ENCODE measurements at places on chromosomes 4 and X.
A peak's percentile ranks its signal among the peaks of the same experiment; 100 is the strongest.

DNA sequence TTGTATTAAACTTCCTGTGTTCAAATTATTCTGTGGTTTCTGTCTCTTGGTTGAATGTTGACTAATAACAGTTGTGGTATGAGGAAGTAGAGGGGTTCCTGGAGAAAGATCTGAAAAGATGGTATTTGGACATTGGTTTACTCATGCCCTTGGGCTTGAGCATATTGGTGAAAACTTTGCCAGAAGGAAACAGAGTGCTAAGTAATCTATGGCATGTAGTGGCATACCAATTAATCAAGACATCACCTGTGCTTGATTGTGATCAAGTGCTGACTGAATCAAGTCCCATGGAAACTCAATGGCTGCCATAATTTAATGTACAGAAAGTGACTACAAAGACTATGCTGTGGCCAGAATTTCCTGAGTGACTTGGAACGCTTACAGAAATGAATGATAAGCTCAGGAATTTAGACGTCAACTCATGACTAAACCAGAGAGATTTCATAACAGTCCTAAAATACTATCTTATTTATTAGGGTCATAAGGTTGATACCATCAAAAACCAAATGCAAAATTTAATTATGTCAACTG, 2062.9 kb downstream of the ARAP2 start:
- DNase-seq = peak; percentile 90

- DNase-seq = no peak
Observed at GRCh38 chr4:16652732-16653305, 245.6 kb downstream of the LDB2 start.

- DNase-seq = no peak
Observed at GRCh38 chrX:39843318-39843717, 254.4 kb downstream of the BCOR start.

- no peak for DNase-seq
Observed at GRCh38 chr4:184838249-184839074, 12.7 kb upstream of the ACSL1 start.

GRCh38 chr4:6812766-6813165, 30.2 kb downstream of the KIAA0232 start:
- no peak for DNase-seq

DNA sequence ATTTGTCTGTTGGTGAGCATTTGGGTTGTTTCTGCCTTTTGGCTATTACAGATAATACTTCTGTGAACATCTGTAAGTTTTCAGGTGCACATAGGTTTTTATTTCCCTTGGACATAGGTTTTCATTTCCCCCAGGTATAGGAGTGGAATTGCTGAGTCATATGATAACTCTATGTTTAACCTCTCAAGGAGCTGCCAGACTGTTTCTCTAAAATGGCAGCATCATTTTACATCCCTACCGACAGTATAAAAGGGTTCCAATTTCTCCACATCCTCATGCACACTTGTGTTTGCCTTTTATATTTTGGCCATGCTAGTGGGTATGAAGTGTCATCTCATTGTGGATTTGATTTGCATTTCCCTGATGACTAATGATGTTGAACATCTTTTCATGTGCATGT, 53.5 kb downstream of the TMEM164 start:
- DNase-seq = no peak

DNA sequence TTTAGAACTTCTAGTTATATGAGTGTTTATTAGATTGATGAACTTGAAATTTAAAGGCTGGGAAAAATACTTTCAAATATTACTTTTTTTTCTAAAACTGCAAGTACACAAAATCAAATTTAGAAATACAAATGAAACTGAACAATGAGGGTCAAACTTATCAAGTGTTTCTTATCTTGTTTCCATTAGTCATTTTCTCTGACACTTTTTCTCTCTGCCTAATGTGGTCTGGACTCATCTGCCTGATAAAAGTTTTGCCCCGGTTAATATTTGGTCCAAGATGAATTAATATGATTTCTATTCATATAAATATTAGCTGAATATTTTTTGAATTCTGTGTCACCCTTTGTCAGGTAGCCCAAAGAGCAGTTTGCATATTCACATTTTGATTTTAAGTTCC, 8.7 kb upstream of the HPGDS start:
- DNase-seq = no peak

GRCh38 chr4:127069675-127070074, 563.1 kb upstream of the INTU start:
- DNase-seq = no peak

GRCh38 chrX:130691576-130691975, 211.4 kb downstream of the ENOX2 start:
- DNase-seq = no peak

GRCh38 chrX:73855546-73855945, 292.5 kb downstream of the CHIC1 start:
- DNase-seq = peak; percentile 72

GRCh38 chrX:153727123-153727931, 2.7 kb downstream of the ABCD1 start:
- peak; percentile 9 for DNase-seq

DNA sequence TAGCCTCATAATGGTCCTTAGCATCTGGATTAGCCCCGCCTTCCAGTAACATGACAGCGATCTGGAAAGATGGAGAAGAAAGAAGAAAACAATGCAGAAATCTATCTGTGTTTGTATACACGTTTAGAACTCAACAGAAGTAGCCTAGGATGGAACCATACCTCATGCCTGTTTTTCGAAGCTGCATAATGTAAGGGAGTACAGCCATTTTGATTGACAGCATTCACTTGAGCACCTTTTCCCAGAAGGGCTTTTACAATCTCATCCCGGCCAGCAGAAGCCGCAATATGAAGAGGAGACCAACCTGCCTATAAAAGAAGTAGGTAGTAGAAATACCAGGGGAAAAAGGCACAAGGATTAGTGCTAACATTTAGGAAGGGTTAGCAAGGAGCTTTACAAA, 3.5 kb downstream of the PSMD10 start:
- no peak for DNase-seq

DNA sequence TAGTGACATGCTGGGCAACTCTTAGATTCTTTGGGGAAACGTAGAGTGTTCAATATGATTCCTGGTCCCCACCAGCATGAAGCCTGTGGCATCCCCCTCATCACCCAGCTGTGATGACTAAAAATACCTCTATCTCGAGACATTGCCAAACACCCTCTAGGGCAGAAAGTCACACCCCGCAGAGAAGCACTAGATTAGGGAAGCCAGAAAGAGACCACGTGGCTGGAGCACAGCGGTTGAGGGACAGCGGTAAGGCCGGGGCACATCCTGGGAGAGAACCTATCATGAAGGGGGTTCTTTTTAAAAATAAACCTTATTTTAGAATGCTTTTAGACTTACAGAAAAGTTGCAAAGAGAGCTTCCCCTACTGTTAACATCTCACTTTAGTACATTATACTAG, 11.0 kb downstream of the FAT1 start:
- no peak for DNase-seq

GRCh38 chr4:181870326-181870725, 372.9 kb upstream of the TENM3 start:
- peak; percentile 31 for DNase-seq

DNA sequence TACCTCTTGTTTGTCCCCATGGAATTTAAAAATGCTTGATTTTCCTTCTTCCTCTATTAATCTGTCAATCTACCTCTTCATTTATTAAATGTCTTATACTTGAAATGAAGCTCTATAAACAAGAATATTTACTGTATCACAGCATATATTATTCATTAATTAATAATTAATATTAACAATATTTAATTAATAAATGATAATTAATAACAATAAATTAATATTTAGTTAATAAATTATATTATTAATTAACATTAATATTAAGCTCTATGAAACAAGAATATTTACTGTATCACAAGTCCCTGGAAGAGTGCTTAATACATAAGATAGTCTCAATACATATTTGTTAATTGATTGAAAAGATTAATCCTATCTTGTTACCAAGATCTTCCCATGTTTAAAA, 306.6 kb downstream of the STPG2 start:
- no peak for DNase-seq

GRCh38 chr4:7673121-7673520, 238.4 kb upstream of the PSAPL1 start:
- peak; percentile 37 for DNase-seq

- no peak for DNase-seq
Observed at GRCh38 chrX:78624426-78624825, 34.7 kb downstream of the RTL3 start.

GRCh38 chr4:113834298-113834697, 72.8 kb upstream of the CAMK2D start:
- DNase-seq = no peak

- peak; percentile 58 for DNase-seq
Observed at GRCh38 chrX:12984603-12985319, 9.9 kb downstream of the TMSB4X start.

GRCh38 chr4:135201081-135201480, 999.5 kb upstream of the PABPC4L start:
- DNase-seq = no peak

GRCh38 chr4:82138374-82138773, 235.4 kb downstream of the HNRNPD start:
- DNase-seq = no peak

GRCh38 chr4:2802618-2803531, 10.0 kb downstream of the SH3BP2 start:
- DNase-seq = no peak

- no peak for DNase-seq
Observed at GRCh38 chrX:54786967-54787366, 11.1 kb downstream of the ITIH6 start.

GRCh38 chr4:100284129-100284880, 94.0 kb upstream of the DDIT4L start:
- DNase-seq = no peak

GRCh38 chrX:33725535-33726210, 406.4 kb downstream of the FAM47A start:
- peak; percentile 12 for DNase-seq

- peak; percentile 76 for DNase-seq
Observed at GRCh38 chr4:16443504-16444088, 217.3 kb upstream of the TAPT1 start.

GRCh38 chrX:45385757-45386156, 185.1 kb upstream of the DIPK2B start:
- DNase-seq = peak; percentile 2

DNA sequence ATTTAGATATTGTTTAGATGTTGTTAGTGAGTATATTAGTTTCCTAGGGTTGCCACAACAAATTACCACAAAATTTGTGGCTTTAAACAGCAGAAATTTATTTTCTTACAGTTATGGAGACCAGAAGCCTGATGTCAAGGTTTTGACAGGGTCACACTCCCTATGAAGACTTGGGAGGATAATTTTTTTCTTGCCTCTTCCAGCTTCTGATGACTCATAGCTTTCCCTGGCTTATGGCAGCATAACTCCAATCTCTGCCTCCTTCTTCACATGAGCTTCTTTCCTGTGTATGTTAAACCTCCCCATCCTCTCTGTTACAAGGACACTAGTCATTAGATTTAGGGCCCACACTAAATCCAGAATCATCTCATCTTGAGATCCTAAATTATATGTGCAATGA, 20.9 kb upstream of the RAB40A start:
- peak; percentile 60 for DNase-seq

DNA sequence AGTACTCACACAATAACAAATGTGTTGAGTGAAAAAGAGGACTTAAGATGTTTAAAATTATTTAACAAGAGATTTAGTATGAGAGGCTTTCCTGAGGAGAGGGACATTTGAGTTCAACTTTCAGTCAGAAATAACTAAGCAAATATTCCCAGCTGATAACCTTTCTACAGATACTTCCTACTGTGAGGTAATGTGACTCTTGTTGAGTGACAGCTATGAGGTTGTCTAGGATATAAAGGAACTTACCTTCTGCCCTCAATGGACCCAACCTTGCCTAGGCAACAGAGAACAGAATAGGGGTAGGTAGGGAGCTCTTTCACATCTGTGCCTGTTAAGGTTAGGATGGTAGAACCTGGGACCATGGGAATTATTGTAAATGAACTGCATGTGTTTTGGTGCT, 54.7 kb downstream of the GLUD2 start:
- DNase-seq = no peak

- DNase-seq = peak; percentile 24
Observed at GRCh38 chrX:102491766-102492165, 20.2 kb upstream of the TCP11X2 start.

- DNase-seq = no peak
Observed at GRCh38 chr4:7642741-7643458, 208.2 kb upstream of the PSAPL1 start.

DNA sequence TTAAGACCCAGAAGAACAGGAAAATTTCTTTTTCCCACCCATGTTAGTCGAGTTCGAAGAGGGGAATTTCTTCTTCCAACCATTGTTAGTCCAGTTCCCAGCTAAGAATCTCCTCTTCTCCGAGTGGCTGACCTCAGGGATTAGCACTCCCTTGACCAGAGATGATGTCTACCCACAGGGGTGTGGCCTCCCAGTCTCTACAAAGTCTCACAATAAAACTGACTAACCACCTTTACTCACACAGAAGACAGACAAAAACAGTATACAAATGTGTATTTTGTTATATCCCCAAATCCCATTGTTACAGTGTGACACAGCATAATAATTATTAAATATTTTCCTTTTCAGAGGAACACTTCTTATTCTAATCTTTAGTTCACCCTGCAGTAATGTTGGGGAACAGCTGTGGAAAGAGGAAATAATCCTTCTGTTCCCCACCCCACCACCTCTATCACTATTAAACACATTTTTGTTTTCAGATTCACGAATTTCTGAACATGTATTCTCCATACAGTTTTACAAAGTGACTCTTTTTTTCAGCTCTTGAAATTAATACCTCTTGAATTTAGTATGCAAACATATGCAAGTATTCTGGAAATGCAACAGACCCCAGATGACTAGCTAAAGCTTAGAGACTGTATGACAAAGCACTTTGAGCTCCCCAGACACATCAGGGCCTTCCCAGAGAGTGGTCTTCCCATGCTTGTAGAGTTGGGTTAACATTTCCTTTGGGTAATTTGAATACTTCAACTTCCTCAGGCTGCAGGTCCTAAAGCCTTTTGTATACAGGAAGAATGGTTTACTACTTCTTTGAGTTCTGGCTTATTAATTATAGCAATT, 62.5 kb upstream of the NFKB1 start:
- peak; percentile 34 for DNase-seq

DNA sequence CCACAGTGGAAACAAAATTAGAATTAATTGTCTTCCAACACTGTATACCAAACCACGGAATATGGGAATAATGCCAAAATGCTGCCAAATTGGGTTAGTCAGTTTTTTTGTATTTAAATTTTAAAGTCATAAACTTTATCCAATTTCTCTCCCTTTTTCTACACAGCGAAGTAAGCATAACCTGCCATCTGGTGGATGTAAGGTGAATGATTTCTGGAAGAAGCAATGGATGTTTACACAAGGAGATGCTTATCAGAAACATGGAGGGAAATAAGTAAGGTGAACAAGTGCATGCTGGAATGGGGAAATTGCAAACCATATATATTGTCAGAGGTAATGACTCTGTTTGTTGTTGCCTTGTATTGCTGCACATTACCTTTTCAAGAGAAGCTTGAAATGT, 691.9 kb downstream of the TECRL start:
- DNase-seq = peak; percentile 5

- no peak for DNase-seq
Observed at GRCh38 chr4:154838155-154838554, 57.1 kb downstream of the RBM46 start.

DNA sequence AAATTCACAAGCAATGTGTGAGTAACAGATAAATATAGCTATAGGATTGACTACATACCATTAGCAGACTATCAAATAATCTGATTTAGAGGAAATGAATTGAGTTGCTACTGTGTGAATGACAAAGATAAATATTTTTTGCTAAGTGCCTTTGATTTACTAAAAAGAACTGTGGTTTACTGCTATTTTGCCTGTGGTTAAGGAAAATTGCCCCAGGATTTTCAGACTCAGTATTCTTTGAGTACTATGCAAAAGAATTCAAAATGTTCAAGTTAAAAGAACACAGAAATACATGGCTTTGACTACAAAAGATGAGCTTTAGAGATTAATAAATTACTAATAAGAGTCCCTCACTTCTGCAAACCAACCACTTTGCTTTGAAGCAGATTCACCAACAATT, 853.8 kb downstream of the ADGRL3 start:
- no peak for DNase-seq
